ENCODE measurements at places on chromosomes 3 and 15. TPM values are rescaled to one million over a fixed set of nuclear protein-coding genes. Genes with fewer than 3 reads are reported as not detected.

The PLSCR4 gene
- total RNA-seq, result 4.1 TPM

The AP3B2 gene
- total RNA-seq, result not detected

The MUC13 gene
- total RNA-seq, result not detected

The DNAH1 gene
- 0.14 TPM for total RNA-seq

The SV2B gene
- total RNA-seq, result not detected

The REC114 gene
- total RNA-seq, result not detected

The CATSPER2 gene
- 1.4 TPM for total RNA-seq

The TADA3 gene
- total RNA-seq, result 59.3 TPM

The UBE2E2 gene
- 96.3 TPM for total RNA-seq

The GPR149 gene
- total RNA-seq, result not detected

The AGBL1 gene
- 0.08 TPM for total RNA-seq

The SERPINI2 gene
- total RNA-seq, result not detected

The ZNF620 gene
- 4.6 TPM for total RNA-seq

The CRELD1 gene
- total RNA-seq, result 8.3 TPM

The CP gene
- 0.08 TPM for total RNA-seq

The ACTRT3 gene
- total RNA-seq, result not detected

The ENTPD3 gene
- not detected for total RNA-seq

The FBXW12 gene
- total RNA-seq, result 0.30 TPM

The SCAANT1 gene
- not detected for total RNA-seq

The MME gene
- total RNA-seq, result 71.5 TPM

The GPR171 gene
- total RNA-seq, result not detected

The FOXB1 gene
- total RNA-seq, result 0.76 TPM

The IDH2 gene
- 102 TPM for total RNA-seq

The A4GNT gene
- 0.16 TPM for total RNA-seq

The FSIP1 gene
- total RNA-seq, result 0.87 TPM

The CAPN3 gene
- total RNA-seq, result 0.59 TPM

The AHSG gene
- not detected for total RNA-seq

The ATP13A3 gene
- 155 TPM for total RNA-seq

The CPLX3 gene
- total RNA-seq, result not detected

The SSUH2 gene
- 0.53 TPM for total RNA-seq

The CCDC9B gene
- 2.4 TPM for total RNA-seq
